ENCODE measurements at places on chromosomes 3 and 15. TPM values are rescaled to one million over a fixed set of nuclear protein-coding genes. Genes with fewer than 3 reads are reported as not detected.

DNA sequence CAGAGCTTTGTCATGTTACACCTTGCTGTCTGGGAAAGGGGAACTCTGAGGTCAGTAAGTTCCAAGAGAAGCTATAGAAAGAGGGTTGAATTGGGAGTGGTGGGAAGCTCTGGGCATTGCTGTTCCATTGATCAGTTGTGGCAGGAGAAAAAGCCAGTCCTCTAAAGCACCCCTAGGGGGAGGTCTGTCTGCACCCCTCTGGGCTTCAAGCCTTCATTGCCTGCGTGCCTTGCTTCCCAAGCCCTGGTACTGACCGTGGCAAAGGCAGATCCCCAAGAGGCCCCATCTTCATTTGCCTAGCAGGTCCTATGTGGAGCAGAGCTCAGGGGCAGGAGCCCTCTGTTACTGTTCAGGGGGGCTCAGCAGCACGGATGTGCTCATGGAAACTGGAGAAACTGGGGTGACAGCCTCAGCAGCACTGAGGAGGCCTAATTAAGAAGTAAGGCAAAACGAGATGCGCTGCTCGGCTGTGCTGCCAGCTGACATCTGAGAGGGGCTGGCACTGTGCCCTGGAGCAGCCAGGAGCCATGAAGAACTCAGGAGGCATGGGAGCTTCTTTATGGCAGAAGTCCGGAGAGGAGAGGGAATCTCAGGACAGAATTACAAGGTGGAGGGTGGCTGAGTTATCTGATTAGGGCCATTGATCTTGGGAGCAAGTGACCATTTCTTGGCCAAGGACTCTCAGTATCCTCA, 270.9 kb downstream of the RPLP1 start:
- DNase-seq, result no peak

DNA sequence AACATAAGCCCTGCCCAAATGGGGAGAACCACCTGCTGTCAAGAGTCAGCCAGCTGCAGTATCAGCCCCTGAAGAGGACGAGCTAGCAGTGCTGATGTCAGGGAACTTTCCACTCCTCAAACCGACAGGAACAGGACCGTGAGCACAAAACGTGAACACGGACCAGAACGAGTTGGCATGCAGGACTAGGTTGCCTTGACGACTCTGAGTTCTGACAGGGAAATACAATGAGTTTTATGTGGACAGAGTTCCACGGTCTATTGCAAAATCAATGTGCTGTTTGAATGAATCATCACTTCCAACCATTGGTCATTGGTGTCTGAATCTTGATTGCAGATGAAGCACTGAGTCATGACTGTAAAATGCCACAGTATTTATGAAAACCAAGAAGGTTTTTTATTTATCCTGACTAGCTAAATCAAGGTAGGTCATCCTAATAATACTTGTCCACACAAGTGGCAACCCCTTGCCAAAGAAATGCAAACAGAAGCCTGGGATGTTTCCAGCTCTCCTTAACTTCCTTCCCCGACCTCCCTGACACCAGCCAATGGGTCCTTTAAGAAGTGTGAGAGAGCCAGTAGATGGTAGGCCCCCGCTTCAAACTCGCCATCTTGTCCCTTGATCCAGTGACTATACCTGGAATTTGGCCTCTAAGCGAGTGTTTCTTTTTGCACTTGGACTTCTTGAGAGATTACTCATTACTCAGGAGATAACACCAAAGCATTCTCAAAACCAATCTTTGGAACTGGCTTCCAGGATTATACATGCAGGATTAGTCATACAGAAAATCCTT, 119.6 kb downstream of the ASB7 start:
- no peak for DNase-seq

GRCh38 chr3:139935016-139935865, at the start of gene CLSTN2:
Gene CLSTN2, plus strand, starts transcription at chr3:139935185.
- no peak for DNase-seq

- peak; percentile 91 for DNase-seq
Measured at GRCh38 chr15:100341750-100342560, at the start of gene ADAMTS17. Gene ADAMTS17, minus strand, starts transcription at chr15:100341975. Its CDS starts 76 bp downstream, at chr15:100341899.

DNA sequence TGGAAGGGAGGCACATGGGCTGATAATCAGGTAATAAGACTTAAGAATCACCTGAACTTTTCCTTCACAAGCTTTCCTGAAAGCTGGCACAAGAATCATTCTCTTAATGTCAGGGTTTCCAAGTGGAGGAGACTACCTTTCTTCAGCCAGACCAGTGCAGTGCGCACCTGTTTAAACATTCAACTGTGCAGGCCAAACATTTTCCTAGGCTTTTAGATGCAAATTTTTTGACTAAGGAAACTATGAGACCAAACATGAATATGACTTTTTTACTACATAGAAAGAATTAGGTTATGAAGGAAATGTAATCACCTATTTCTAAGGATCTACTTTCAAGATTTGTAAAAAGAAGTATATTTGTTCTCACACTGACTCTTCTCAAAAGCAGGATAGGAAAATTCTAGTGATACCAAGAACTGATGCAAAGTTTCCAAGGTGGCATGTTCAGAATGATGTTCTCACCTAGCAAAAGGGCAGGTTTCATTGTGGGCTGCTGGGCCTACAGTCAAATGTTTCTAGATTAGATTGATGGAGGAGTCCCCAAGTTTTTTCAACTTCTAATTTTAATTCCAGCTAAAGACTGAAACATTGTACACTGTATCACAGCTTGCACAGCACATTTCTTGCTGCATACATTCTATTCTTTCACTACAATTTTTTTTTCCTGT, 339.1 kb downstream of the TIGIT start:
- no peak for DNase-seq

DNA sequence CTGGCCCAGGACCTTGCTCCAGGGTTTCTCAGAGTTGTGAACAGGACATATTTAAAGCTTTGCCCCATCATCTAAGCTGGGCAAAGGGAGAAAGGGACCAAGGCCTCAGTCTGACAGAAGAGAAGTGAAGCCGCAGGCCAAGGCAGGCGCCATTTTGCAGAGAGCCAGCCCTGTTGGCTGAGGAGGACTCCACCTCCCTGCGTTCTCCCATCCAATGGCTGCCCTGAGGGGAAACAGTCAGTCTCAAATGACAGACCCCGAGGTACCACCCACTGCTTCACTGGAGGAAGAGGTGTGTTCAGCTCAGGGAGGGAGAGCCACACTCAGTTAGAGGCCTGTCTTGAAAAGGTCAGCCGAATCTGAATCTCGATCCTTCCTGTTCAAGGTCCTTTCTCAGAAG, 86.1 kb downstream of the ADAMTS17 start:
- DNase-seq, result no peak

DNA sequence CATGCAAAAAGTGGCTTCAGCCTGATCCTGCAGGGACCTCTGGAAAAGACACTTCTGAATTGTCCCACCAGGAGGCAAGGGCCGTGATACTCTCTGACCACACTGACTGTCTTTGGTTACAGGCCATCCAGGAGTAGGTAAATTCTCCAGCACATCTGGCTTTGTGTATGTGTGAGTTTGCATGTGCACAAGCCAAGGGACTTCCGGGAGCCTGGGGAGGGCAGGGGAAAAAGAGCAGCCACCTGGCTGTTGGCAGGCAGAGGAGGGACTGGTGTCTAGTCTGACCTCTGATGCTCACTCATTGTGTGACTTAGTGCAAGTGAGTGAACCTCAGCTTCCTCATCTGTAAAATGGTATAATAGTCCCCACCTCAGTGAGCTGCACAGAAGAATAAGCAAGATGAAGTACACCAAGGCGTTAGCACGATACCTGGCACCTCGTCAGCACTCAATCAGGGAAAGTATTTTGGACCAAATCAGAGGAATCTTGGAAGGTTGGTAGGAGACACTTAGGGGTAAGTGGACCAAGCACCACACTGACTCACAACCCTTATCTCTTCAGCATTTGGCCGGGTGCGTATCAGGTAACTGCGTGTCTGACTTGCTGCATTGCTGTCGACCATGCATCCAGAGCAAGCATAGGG, 19.1 kb downstream of the KLHL6 start:
- DNase-seq, result no peak

- DNase-seq, result no peak
Measured at GRCh38 chr3:50182533-50183099, 8.8 kb upstream of the GNAT1 start.

DNA sequence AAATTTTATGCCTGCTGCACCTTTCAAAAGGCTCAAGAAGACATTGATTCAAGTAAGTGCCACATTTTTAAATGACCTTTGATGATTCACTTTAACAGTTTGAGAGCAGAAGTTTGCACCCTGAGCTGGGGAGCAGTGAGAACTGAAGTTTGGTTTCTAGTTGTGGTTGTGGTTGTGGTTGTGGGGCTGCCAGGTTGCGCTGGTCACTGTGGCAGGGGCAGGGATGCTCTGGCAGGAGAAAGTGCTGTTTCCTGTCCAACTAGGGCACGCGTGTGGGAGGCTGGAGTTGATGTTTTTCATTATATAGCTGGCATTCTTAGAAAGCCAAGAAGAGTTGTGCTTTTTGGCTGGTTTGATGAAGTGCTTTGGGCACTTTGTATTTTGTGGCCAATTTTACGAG, 339.7 kb upstream of the NR2F2 start:
- DNase-seq, result peak; percentile 46

DNA sequence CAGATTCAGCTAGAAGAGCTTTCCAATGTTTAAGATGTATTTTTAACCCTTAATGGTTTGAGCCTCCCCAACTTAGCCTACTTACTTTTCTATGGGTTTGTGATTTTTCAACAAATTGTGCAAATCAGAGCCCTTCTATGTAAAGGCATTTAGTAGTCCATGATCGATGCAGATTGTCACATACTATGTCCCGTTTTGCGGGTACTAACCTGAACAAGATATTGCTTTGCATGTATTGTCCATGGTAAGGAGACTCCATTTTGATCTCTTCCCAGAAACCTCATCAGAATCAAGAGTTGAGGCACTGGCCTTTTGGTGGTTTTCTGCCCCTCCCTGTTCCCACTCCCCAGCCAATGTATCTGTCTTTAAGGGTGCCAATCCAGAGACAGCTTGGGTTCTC, 60.8 kb downstream of the ETV5 start:
- DNase-seq, result no peak

DNA sequence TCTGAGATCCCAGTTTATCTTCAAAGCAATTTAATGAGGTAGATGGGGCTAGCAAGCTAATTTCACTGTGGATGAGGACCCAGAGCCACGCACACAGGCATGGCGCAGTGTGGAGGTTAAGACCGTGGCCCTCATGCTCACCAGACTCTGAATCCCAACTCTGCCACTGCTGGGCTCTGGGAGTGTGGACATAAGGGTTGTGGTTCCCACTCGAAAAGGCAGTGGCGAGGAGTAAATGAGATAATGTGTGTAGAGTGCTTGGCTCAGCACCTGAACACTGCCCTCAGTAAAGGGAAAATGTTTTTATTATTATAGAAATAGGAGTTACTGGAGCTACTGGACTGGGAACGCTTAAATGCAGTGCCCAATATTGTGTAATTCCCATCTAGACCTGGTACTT, 243.5 kb upstream of the TPM1 start:
- DNase-seq, result no peak

DNA sequence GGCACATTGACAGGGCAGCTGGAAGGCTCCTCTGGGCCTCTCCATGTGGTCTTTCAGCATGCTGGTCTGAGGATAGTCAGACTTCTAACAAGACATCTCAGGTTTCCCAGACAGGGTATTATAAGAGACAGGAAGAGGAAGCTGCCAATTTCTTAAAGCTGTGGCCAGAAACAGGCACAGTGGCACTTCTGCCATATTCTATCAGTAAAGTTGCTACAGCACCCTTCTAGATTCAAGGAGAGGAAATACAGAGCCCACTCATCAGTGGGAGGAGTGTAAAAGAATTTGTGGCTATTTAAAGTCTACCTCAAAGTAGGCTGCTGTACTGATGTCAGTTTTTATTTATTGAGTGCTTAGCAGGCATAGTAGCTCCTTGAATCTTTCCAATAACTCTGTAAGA, 55.5 kb downstream of the BTD start:
- DNase-seq, result no peak

- DNase-seq, result no peak
Measured at GRCh38 chr3:127867986-127868385, 45.7 kb upstream of the MGLL start.

- no peak for DNase-seq
Measured at GRCh38 chr15:50819344-50819743, 53.8 kb upstream of the SPPL2A start.

GRCh38 chr15:90870354-90871138, 2.2 kb downstream of the FURIN start:
- no peak for DNase-seq

GRCh38 chr15:66145726-66146182, 107.8 kb downstream of the MEGF11 start:
- DNase-seq, result no peak

- no peak for DNase-seq
Measured at GRCh38 chr3:146343551-146343950, 92.6 kb upstream of the PLSCR4 start.

- no peak for DNase-seq
Measured at GRCh38 chr15:26096581-26096980, 233.5 kb upstream of the ATP10A start.

- DNase-seq, result no peak
Measured at GRCh38 chr3:195583831-195584542, at the start of gene APOD. Gene APOD, minus strand, starts transcription at chr3:195583940. Its CDS starts 4,479 bp downstream, at chr3:195579461.

- peak; percentile 14 for DNase-seq
Measured at GRCh38 chr3:4071481-4072184, 231.5 kb upstream of the SETMAR start.

DNA sequence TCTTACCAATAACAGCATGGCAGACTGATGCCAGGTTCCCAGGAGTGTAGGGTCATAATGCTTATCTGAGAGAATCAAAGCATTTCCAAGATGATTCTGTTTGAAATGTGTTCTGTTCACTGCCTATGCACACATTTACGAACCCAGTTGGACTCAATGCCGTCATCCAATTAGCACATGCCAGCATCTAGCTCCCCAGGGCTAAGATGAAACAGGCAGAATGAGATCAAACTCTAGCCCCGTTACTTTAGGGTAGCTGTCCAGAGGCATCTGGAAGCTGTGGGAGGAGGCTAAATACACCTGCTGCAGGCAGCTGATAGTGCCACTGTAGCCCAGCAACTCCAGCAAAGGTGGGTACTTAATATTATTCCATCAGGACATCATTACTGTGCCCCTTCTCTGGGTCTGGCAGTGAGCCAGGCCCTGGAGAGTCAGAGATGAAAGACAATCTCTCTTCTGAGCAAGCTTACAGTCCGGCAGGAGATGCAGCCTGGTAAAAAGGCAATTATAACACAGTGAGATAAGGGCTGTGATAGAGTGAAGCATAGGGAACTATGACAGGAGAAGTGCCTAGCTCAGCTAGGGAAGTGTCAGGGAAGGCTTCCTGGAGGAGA, 156.4 kb upstream of the PPP2R3A start:
- no peak for DNase-seq

GRCh38 chr3:4271834-4272233, 31.3 kb upstream of the SETMAR start:
- no peak for DNase-seq

- DNase-seq, result no peak
Measured at GRCh38 chr15:49709646-49710214, 88.9 kb downstream of the DTWD1 start.

EEFSEC gene
- 16.7 TPM for total RNA-seq

CHRNB4 gene
- total RNA-seq, result not detected

GRIP2 gene
- not detected for total RNA-seq

CLDN11 gene
- 0.39 TPM for total RNA-seq

ANKRD63 gene
- not detected for total RNA-seq

ZNF148 gene
- 72.5 TPM for total RNA-seq

C3orf49 gene
- not detected for total RNA-seq

CHRNA7 gene
- 3.7 TPM for total RNA-seq

CGGBP1 gene
- total RNA-seq, result 103 TPM

KBTBD12 gene
- not detected for total RNA-seq

FOXL2NB gene
- not detected for total RNA-seq

ECE2 gene
- not detected for total RNA-seq

STARD9 gene
- total RNA-seq, result 20.1 TPM

EXD1 gene
- not detected for total RNA-seq

ZPLD1 gene
- not detected for total RNA-seq

GPR27 gene
- 0.14 TPM for total RNA-seq

LPP gene
- 137 TPM for total RNA-seq

PP2D1 gene
- total RNA-seq, result not detected

MOBP gene
- not detected for total RNA-seq

All from natural killer cell (primary cell).